SJCRH30 (cell line): ENCODE measurements at places on chromosomes 16 and 17.

GRCh38 chr17:66152756-66153155 lies 39.2 kb downstream of the CEP112 start:
- no peak for DNase-seq

GRCh38 chr17:81814748-81815645 lies 11.0 kb downstream of the GCGR start:
- DNase-seq: peak; percentile 24

DNA sequence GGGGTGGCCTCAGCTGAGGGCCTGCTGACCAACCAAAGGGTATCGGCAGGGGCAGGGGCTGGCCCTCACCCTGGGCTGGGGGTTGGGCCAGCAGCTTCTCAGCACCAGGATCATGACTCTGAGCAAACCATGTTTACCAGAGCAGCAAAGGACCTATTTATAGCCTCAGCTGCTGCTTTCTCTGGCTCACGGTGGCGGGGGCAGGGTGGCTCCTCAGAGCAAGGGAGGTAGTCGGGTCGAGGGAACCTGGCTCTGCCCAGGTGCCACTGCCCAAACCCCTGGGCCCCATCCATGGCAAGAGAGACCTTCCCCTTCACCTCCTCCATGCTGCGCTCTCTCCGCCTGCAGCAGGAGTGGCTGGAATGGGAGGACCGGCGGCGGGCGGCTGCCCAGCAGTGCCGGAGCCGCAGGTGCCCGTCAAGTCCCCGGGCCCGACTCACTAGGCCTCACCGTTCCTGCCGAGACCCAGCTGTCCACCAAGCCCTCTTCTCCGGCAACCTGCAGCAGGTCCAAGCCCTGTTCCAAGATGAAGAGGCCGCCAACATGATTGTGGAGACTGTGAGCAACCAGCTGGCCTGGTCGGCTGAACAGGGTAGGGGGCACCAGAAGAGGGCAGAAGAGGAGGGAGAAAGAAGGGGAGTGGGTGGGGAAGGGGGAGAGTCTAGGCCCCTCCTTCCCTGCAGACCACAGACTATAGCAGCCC lies at the start of gene ASB16:
Gene ASB16 (plus strand): TSS at position 206 of the 703 bp plus-strand sequence. CDS start 86 bp downstream, at position 292.
- DNase-seq: peak; percentile 50

GRCh38 chr17:5241861-5242671 lies 7.4 kb upstream of the SCIMP start:
- DNase-seq: no peak

DNA sequence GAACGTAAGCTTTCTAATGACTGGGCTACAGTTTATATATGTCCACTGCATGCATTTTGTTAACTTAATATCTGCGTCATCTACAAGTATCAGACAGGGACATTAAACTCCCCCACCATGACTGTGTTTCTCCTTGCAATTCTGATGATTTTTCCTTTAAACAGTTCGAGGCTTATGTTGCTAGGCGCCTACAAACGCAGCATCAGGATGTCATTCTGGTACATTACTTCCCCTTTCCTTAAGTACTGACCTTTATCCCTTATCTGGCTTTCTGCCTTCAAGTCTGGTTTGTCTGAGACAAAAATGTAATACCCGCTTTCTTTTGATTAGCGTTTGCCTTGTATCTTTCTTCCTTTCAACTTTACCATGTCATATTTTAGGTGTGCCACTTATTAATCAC lies 362.4 kb downstream of the SLC39A11 start:
- DNase-seq: no peak

DNA sequence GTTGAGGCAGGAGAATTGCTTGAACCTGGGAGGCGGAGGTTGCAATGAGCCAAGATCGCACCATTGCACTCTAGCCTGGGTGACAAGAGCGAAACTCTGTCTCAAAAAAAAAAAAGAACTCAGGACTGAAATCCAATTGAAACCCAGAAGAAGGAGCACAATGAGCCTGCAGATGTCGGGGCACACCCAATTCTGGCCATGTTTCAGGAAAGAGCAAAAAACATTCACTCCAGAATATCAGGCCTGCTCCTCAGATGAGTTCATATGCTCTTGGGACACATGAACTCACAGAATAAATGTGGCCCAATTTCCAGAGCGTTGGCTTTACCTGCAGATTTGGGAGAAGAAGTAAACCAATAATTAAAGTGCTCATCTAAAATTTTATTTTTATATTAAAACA lies 3.0 kb upstream of the CMTM2 start:
- DNase-seq: no peak

DNA sequence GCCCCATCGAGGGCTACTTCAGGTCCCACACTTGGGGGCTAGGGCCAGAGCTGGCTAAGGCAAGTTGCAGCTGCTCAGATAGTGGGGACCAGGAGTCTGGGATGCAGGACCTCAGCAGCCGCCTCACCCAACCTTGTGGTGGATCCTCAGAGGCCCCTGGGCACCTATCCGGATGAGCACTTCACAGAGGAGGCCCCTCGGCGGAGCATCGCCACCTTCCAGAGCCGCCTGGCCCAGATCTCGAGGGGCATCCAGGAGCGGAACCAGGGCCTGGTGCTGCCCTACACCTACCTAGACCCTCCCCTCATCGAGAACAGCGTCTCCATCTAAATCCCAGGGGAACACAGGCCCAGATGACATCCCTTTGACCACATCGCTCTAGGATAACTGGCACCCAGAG lies 9.4 kb downstream of the ALOX15B start:
- DNase-seq: no peak

DNA sequence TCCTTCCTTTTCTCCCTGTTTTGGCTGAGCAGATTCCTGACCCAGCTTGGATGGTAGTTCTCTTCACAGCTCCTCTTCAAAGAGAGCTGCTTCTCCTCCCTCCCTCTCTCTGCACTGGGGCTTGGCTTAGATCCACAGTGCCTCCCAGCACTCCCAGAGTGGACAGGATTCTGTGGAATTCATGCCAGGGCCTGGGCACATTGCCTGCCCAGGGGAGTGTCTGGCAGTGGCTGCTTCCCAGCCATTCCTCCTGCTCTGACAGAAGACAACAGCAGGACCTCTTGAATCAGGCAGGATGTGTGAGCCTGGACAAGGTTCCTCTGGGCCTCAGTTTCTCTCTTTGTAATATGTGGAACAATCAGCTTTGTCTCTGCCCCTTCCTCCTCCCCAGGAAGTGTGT lies 4.5 kb upstream of the MMP28 start:
- no peak for DNase-seq

DNA sequence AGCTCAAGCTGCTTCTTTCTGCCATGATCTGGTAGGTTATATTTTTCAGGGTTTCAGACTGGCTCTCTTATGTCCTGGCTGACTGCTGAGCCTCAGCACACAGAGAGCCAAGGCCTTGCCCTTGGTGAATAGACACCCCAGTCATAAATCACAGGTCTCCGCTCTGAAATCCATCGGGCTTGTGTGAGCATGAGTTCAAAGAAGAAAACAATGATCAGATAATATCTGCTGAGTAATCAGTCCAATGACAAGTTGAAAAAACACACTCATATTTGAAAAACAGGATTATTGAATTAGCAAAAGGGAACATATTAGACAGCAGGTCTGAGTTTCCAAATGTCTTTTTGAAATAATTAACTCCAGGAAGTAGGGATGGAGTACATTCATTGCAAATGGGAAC lies 51.1 kb upstream of the NDRG4 start:
- no peak for DNase-seq

DNA sequence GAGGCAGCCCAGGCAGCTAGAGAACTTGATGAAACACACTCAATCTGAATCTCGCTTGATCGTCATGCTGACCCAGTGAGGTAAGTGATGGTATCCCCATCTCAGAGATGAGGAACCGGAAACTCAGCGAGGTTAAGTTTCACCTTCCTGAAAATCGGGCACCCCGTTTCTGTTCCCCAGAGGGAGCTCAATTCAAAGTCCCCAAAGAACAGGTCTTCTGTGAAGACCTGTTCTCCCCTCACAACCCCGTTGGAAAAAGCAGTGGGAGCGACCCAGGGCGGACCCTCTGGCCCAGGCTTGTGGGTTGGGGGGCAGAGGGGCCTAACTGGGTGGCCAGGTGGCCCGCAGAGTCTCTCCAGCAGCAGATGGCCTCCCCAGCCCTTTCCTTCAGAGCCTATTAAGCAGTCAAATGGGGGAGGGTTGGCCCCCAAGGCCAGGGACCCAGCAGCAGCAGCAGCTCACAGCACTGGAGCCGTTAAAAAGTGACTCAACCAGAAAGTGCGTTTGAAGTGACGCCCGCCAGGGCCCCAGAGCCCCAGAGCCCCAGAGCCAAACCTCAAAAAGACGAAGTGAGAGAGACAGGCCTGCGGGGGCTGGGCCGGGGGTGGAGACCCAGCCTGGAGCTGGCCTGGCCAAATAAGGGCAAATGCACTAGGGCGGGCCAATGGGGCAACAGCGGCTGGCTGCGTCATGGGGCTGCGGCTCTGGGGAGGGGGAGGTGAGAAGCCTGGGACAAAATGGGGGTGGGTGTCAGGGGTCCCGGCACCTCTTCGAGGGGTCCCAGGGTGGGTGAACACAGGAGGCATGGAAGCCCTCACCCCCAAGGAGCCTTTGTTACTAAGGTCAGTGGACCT lies 9.2 kb upstream of the TSPOAP1 start:
- DNase-seq: peak; percentile 34

GRCh38 chr17:15456972-15457722 lies 10.3 kb downstream of the CDRT4 start:
- DNase-seq: peak; percentile 87

GRCh38 chr17:76887802-76888201 lies 19.6 kb downstream of the MGAT5B start:
- no peak for DNase-seq

DNA sequence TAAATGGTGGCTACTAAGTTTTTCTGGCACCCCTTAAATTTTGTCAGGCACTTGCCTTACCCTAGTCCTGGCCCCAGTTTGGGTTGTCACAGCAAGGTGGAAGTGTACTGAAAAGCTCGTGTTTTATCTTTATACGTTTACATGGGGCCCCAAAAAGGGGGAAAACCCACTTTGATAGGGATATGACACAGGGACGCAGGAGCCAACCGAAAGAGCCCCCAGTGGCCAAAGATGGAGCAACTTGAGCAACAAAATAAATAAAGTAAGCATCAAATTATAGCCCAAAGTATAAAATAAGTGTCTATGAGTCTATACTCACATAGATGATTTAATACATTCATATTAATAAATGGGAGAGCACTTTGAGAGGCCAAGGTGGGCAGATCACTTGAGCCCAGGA lies 5.0 kb upstream of the CETP start:
- DNase-seq: no peak

DNA sequence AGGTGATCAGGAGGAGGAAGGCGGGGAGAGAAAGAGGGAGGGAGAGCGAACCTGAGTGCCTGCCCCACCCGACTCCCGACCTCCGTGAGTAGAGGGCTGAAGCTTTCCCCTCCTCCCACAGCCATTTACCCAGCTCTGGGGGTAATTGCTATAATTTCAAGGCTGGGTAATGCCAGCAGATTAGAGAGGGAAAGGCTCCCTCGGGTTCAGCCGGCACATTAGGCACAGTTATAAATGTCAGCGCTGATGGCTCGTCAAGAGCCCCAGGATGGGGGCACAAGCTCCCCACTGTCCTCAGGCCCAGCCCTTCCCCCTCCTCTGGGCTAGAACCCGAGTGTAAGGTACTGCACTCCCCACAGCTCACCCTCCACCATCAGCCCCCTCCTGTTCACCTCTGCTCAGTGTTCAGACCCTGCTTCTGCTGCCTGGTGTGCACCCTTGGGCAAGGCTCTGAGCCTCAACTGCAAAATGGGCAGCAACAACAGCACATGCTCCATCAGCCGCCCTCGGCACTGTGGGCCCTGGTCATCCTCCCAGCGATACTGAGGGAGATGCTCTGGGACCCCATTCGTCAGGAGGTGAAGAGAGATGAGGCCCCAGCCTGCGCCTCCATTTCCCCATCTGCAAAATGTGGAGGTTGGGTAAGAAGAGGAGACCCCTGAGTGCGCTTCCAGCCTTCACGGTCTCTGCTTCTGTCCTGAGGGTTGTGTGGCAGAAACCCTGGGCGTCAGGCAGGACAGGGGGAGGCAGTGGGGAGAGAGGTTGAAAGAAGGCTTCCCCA lies 77.2 kb downstream of the NT5M start:
- DNase-seq: no peak

DNA sequence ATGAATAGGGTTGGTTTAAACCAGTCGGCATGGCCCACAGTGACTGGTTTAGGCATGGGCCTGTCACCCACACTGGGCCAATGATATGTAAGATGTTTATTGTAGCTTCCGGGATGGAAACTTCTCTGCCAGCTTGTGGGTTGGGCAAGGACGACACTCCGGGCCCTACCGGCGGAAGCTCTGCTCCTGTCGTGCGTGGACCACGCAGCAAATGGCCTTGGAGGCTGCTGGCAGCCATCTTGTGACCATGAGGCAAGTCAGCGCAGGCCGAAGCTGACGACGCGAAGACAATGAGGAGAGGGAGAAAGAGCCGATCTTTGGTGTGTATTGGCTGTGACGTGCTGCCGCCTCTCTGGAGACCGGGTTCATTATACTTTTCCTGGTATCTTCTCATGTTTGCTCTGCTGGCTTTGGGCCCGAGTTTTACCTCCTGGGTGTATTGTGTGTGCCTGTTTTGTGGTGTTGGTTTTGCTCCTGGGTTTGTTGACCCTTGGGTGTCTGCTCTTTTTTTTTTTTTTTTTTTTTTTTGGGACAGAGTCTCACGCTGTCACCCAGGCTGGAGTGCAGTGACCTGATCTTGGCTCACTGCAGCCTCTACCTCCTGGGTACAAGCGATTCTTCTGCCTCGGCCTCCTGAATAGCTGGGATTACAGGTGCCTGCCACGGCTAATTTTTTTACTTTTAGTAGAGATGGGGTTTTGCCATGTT lies 15.4 kb downstream of the SLC25A10 start:
- DNase-seq: no peak

DNA sequence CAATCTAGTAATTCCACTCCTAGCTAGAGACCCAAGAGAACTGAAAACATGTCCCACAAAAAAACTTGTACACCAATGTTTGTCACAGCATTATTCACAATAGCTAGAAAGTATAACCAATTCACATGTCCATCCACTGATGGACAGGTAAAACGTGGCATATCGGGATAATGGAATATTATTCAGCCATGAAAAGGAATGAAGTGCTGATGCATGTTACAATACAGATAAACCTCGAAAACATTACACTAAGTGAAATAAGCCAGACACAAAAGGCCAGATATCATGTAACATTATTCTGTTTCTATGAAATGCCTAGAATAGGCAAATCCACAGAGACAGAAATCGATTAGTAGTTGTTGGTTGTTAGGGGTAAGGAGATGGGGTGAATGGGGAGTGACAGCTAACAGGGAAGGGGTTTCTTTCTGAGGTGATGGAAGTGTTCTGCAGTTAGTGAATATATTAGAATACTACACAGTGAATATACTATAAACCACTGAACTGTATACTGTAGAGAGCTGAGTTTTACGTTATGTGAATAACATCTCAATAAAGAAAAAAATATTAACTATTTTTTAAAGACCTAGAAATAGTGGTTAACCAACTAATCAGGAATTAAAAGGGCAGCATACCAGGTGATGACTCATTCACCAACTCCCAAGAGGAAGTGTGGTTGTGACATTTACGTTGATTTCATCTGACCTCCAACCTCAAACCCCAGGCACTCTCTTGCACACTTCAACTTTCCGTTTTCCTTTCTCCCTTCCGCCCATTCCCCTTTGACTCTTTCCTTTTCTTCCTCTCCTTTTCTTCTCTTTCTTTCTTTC lies 48.6 kb downstream of the GAS7 start:
- DNase-seq: no peak
